ENCODE measurements at places on chromosomes 11 and 22.

DNA sequence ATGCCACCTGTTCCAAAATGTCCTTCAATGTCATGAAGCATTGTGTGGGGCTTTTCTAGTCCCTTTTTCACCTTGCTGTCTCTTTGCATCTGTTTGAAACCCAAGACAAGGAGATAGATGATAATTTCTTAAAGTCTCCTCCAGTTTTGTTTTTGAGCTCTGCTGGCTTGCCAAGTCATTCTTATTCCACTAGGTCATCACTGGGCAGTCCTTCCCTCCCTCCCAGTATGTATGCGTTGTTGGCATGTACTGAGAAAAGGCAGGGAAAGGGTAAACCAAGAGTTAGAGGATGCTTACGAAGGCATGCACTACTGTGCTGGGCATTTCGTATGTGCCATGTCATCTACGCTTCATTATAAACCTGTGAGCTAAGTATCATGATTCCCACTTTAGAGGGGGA, 78.6 kb downstream of the PARVA start:
- no peak for DNase-seq

GRCh38 chr11:1943576-1943975, 3.6 kb upstream of the MRPL23 start:
- no peak for DNase-seq

DNA sequence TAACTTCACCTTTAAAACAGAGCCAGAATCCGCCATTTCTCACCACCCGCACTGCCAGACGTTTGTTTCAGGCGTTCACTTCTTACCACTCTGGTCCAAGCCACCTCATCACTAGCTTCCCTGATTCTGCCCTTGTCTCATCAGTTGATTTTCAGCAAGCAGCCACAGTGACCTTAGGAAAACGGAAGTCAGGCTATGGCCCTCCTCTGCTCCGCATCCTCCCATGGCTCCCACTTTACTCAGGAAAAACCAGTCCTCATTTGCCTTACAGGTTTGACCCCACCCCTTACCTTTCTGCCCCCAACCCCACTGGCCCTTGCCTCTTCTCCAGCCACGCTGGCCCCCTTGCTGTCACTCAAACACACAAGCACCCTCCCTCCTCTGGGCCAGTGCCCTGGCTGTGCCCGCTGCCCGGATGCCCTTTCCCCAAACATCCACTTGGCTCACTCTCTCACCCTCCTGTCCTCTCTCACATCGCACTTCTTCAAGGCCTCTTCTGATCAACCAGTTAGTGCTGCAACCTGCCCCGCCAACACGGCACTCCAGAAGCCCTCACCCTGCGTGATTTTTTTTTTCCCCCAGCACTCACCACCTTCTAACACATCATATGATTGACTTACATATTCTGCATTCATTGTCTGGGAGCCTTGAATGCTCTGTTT, 18.9 kb downstream of the TPST2 start:
- no peak for DNase-seq

GRCh38 chr11:74839971-74840370, 91.3 kb downstream of the RNF169 start:
- DNase-seq = no peak

DNA sequence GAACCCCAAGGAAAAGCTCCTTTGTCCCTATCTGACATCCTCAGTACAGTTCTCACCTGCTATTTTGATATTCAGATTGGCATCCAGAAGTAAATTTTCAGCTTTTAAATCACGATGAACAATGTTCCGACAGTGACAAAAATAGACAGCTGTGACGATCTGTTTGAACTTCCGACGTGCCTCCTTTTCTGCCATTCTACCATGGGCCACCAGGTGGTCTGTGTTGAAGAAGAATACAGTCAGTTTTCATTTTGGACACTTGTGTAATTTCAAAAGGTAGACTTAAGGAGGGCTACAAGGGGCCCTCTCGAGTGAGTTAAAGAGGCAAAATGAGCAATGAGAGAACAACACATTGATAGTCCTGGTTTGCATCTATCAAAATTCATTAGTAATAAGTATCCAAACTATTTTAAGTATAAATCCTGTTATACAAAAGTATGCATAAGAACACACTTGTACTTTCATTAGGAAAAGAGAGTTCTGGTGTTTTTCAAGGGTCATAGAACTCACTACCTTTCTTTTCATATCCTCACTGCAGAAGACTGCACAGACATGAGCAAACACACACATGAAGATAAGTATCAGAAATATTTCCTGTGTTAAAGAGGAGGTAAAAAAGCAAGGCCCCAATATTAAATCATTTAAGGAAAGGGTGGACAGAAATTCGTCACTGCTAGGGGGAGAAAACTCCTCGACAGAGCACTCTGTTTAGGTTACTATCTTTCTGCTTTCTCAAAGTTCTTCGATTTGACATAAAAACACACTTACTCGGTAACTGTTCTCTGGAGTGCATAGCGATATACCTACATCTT, 89.9 kb upstream of the APOA1 start:
- DNase-seq = no peak

Measured in GM10248 (cell line).